ENCODE measurements at places on chromosomes 16 and 17. TPM values are rescaled to one million over a fixed set of nuclear protein-coding genes. Genes with fewer than 3 reads are reported as not detected.

TBC1D28 gene
- not detected for total RNA-seq

TEKT3 gene
- not detected for total RNA-seq

NPIPB6 gene
- total RNA-seq: 0.04 TPM

EVPL gene
- 14.2 TPM for total RNA-seq

GNG13 gene
- total RNA-seq: not detected

ACSM2A gene
- not detected for total RNA-seq

GCGR gene
- total RNA-seq: not detected

KRTAP4-5 gene
- total RNA-seq: not detected

TEX14 gene
- total RNA-seq: not detected

PERCC1 gene
- not detected for total RNA-seq

GRAP gene
- total RNA-seq: not detected

MYH2 gene
- total RNA-seq: not detected

ALDH3A1 gene
- total RNA-seq: 1.6 TPM

KRTAP9-8 gene
- not detected for total RNA-seq

DPEP1 gene
- not detected for total RNA-seq

RNF227 gene
- total RNA-seq: 5.9 TPM

NPIPA2 gene
- total RNA-seq: not detected

KRTAP9-3 gene
- total RNA-seq: not detected

CDRT15 gene
- not detected for total RNA-seq

MFSD6L gene
- not detected for total RNA-seq

SCGB1C2 gene
- total RNA-seq: not detected

PGS1 gene
- 21.0 TPM for total RNA-seq

ACE gene
- total RNA-seq: 0.78 TPM

DRC3 gene
- 0.15 TPM for total RNA-seq

SNAI3 gene
- 0.57 TPM for total RNA-seq

OR1F1 gene
- total RNA-seq: not detected

PLA2G10 gene
- not detected for total RNA-seq

PRR35 gene
- total RNA-seq: not detected

SLFN12 gene
- 6.3 TPM for total RNA-seq

CES1 gene
- total RNA-seq: not detected

CDH13 gene
- 45.0 TPM for total RNA-seq

RGS9 gene
- 0.86 TPM for total RNA-seq

NDUFAF8 gene
- total RNA-seq: 70.2 TPM

ZPBP2 gene
- total RNA-seq: not detected

MT4 gene
- total RNA-seq: not detected

BAHCC1 gene
- 1.8 TPM for total RNA-seq

CDH11 gene
- total RNA-seq: 66.0 TPM

HSF5 gene
- not detected for total RNA-seq

RTN4RL1 gene
- total RNA-seq: 8.0 TPM

EVPLL gene
- total RNA-seq: not detected

KRTAP4-3 gene
- not detected for total RNA-seq

TUBG2 gene
- total RNA-seq: 12.9 TPM

LGALS9B gene
- 0.78 TPM for total RNA-seq
